Substantia nigra (tissue), 51 donors: ENCODE measurements at places on chromosomes 7 and 10.
A peak's percentile ranks its signal among the peaks of the same experiment; 100 is the strongest.

- no peak for DNase-seq
Measured at GRCh38 chr10:17586821-17587234, 30.3 kb downstream of the HACD1 start.

DNA sequence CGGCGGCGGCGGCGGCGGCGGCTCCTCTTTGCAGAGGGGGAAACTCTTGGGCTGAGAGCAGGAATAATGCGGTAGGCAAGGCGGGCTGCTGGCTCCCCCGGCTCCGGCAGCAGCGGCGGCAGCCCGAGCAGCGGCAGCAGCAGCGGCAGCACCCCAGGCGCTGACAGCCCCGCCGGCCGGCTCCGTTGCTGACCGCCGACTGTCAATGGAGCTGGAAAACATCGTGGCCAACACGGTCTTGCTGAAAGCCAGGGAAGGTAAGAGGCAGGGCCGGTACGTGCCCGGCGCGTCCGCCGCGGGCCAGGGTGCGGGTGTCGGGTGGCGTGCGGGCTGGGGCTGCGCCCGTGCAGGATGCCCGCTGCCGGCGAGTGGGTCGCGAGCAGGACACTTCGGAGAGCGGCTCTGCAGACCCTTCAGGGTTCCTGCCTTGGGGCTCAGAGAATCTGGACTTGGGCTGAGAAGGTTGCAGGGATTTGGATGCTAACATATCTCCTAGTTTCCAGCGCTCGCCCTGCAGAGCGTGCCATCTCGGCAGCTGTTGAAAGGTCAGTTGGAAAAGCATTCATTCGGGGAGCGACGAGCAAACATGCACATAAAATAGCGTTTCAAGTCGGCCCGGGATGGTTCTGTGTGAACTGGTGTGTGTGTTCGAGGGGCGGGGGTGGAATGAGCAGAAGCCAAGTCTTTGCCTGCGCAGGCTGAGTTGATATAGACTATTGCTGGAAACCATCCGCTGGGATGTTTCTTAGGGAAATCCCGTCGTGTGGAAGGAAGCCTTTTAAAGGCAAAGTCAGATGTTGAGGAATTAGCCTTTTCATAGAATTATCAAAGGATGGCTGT is 562 bp downstream of the GRK5 start:
- peak; percentile 22 for DNase-seq

DNA sequence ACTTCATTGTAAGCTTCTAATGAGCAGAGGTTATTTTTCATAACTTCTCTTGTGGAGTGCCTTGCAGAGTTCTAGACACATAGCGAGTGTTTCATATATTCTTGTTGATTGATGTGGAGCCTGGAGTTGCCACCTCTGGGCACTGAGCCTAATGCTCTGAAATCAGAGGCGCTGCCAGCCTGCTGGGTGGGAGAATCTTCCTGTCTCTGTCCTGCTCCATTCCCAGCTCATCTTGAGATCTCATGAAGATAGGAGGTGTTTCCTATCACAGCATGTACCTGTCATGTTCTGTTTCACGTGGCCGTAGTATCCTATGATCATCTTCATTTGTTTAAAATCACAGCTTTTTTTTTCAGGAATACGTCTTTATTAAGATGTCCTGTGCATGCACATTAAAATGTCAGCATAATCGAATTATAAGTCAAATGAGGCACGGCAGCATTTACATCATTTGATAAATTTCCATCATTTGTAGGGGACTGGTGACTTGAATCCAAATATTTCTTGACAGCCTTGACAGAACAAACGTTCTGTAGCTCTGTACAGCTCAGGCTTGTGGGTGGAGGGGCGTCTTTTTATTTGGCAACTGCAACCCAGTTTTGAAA is 393.0 kb downstream of the PHTF2 start:
- DNase-seq: no peak

GRCh38 chr10:97498076-97498840 is at the start of gene MMS19:
TSS of gene MMS19 (minus strand) at chr10:97498422. CDS start at chr10:97498384, 38 bp downstream.
- DNase-seq: peak; percentile 97

GRCh38 chr10:44985175-44985681 is 6.6 kb upstream of the DEPP1 start:
- no peak for DNase-seq

- no peak for DNase-seq
Measured at GRCh38 chr10:9825491-9826018, 1192.1 kb upstream of the CELF2 start.

GRCh38 chr7:142774826-142775225 is 4.1 kb downstream of the PRSS2 start:
- DNase-seq: no peak

GRCh38 chr10:92011560-92012214 is 88.1 kb downstream of the BTAF1 start:
- no peak for DNase-seq

DNA sequence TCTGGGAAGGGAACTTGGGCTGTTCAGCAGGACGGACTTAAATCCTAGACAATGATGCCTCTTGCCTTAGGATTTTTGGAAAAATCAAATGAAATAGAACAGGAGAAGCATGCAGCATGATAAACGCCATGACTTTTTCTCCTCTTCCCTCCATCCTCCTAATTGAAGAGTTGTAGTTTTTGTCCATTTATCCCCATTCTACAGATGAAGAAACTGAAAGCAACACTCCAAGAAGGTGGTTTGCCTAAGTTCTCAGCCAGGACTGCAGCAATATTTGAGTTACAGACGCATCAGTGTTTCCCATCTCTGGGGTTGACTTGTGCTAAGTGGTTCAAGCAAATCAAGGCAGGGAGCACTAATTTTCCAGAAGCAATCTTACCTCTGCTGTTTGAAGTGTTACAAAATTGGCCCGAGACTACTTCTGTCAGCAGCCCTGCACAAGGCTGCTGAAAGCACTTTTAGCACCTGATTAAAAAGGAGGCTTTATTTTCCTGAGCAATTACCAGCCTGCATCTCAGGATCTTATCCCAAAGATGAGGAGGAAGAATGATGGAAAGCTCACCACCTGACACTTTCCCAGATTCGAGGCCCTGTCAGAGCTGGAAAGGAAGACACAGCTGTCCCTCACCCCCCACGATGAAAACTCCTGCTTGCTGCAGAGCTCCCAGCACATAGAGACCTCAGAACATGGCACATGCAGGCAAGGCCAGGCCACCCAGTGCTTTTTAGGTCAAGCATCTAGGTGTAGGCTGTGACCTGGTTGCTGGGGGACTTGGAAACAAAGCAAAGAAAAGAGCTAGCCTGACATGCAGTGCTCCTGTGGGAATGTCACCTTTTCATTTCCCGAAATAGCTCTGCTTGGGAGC is 19.7 kb upstream of the C10orf71 start:
- no peak for DNase-seq

DNA sequence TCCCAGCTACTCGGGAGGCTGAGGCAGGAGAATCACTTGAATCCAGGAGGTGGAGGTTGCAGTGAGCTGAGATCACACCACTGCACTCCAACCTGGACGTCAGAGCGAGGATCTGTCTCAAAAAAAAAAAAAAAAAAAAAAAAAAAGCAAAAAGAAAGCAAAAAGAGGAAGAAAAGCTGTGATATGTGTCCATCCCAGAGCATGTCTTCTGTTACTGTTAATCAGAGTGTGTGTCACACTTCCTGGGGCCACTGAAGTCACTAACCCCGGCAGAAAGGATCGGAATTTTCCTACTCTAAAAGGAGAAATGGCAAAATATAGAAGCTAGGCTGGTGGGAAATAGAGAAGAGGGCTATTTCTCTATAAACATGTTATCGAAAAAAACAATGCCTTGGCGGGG is 11.9 kb downstream of the PIK3AP1 start:
- DNase-seq: no peak

DNA sequence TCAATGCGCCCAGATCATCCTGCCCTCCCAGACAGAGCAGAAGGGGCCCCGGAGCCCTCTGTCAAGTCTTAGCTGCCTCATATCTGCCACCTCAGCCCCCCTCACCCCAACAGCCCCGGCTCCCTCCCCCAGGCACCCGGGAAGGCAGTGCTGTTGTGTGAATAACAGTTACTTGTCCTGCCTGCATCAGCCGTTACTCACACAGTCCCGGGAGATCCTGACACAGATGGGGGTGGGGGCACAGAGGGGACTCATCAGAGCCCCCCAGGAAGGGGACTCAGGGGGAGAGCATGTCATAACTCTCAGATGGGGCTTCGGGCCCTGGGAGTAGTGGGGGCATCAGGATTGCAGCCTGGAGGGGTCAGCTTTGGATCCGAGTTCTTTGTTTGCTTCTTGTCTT is 12.4 kb upstream of the SERPINE1 start:
- DNase-seq: no peak

- DNase-seq: no peak
Measured at GRCh38 chr7:22856416-22856815, 33.8 kb upstream of the TOMM7 start.
